NCI-H345 (cell line): ENCODE measurements at places on chromosomes 16 and 17.

DNA sequence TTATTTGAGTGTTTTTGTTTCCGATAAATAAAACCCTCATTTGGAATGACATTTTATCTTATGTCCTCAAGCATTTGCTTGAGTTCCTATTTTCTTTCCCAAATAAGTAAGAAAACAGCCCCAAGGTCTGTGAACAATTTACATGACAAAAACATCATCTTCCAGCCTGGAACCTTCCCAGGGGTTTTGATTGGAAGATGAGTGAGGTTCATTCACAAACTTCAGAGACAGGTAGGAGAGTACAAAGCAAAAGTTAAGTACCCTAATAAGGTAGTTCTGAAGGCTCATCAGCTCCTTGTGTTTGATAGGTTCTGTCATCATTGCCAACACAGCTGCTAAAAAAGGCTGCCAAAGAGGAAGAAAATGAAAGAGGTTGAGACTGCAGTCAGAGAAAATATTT is 772.8 kb downstream of the CDH8 start:
- no peak for DNase-seq

DNA sequence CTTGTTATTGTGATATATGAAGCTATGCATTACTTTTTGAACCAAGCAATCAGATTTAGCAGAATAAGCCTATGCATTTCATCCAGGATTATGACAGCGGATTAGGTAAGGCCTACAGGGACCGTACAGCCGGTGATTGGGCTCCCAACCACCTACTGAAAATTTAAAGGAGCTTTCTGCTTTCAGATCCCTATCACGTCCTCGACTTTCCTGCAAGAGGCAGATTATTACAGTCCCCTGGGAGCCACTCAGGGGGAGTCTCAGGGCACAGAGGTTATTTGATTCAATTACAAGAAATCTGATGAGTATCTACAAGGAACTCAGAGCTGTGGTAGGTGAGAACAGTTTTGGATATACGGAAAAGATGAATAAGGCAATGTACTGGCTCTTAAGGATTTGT is 80.7 kb downstream of the HS3ST3B1 start:
- no peak for DNase-seq

- DNase-seq: no peak
Measured at GRCh38 chr17:19002805-19003542, 1.6 kb downstream of the FAM83G start.

DNA sequence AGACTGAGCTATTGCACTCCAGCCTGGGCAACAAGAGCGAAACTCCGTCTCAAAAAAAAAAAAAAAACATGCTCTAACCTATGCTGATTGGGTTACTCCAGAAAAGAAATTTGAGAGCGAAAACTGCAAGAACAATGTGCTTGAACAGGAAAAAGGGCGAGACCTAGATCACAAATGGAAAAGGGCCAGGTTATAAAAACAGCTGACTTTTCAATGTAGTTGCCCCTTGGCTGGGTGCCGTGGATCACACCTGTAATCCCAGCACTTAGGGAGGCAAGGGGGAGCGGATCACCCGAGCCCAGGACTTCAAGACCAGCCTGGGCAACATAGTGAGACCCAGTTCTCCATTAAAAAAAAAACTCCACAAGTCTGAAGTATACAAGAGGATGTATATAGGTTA is 48.8 kb downstream of the MRM3 start:
- DNase-seq: no peak

GRCh38 chr16:1825864-1826690 is 548 bp downstream of the HAGH start:
- DNase-seq: peak; percentile 75

GRCh38 chr16:68460067-68460466 is 11.8 kb upstream of the SMPD3 start:
- no peak for DNase-seq

GRCh38 chr16:28318042-28318744 is 25.9 kb downstream of the SBK1 start:
- no peak for DNase-seq

- no peak for DNase-seq
Measured at GRCh38 chr17:56184650-56185049, 31.4 kb downstream of the ANKFN1 start.

DNA sequence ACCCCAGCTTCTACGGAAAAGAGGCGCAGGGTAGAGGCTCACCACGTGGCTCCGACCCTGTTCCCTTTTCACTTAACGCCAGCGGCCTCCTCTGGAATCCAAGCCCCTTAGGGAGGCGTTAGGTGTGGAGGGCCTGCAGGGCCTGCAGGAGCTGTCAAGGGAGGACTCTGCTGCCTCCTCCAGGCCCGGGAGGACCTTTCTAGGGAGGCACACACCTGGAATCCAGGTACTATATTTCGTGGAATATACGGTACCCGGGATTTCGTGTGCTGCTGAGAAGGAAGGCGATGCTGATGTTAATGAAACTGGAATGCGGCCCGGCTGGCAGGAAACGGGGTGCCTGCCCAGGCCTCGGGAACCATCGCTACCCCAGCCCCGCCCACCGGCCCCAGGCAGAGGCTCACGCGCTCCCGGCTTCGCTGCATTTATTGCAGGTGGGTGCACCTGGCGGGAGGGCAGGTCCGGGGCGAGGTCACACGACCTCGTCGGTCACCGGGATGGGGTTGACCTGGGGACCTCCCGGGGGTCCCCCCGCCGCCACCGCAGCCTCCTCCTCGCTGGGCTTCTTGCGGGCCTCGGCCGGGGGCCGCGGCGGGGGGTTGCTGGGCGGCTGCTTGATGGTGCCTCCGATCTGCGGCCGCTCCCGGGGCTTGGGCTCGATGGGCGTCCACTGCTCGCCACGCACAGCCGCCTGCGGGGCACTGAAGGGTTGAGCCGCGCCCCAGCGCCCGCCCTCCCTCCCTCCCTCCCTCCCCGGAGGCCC is 4.7 kb downstream of the IL17C start:
- no peak for DNase-seq
